ENCODE measurements at places on chromosomes 4 and X.

DNA sequence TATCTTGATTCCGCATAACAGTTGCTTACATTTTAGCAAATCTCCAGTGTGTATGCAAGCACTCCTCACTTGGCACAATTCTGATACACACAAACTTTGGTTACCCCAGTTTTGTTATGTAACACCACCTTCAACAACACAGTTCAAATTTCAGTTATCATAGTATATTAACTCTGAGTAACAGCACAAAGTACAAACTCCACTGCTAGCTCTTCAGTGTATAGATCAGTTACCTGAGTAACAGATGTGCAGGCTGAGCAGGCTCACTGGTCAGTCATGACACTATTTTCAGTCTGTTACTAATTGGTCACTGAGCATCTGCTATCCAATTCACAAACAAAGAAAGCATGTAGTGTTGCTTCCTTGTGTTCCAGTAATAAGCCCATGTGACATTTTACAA is 55.4 kb downstream of the PKD2 start:
- H3K36me3 ChIP-seq = peaks cover 25% of the 10 kb centered on the region
- H3K27me3 ChIP-seq = no peaks in the 10 kb centered on the region
- DNase-seq = no peak
- H3K4me1 ChIP-seq = no peaks in the 10 kb centered on the region

DNA sequence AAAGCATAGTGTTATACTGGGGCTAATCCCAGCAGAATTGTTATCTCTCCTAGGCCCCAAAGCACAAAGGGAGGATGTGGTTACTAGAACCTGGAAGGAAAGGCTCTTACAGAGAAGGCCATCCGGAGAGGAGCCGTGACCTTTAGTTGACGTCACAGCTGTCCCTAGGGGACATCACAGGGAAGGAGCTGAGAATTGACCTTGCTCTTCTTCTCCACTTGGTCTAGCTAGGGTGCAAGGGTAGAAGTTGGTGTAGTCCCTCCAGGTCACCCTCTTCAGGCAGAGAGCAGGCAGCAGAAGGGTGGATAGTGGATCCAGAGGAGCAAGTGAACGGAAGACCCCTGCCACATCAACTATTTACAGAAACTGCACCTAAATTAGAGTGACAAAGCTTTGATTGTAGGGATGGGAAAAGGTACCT is 22.8 kb upstream of the FGF2 start:
- H3K4me1 ChIP-seq = peaks cover 2% of the 10 kb centered on the region
- H3K27me3 ChIP-seq = no peaks in the 10 kb centered on the region
- no peak overlapping the region for H3K4me3 ChIP-seq

DNA sequence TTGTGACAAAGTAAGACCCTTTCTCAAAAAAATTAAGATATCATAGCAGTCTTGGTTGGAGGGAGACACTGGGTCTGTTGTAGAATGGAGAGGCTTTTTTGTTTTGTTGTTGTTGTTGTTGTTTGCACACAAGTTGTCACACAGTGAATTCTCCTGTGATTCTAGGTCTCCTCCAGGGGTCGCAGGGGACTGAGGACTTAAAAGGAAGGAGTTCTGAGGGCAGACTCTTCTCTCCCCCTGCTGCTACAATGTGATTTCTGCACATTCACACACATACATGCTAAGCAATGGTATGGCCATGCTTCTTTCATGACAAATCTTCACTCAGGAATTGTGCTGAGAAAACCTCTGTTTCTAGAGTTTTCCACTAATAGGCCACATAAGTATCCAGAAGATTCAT is 71.1 kb downstream of the ZNF732 start:
- no peak for DNase-seq
- no peaks in the 10 kb centered on the region for H3K27me3 ChIP-seq
- no peaks in the 10 kb centered on the region for H3K4me1 ChIP-seq
- H3K4me3 ChIP-seq = no peak overlapping the region

DNA sequence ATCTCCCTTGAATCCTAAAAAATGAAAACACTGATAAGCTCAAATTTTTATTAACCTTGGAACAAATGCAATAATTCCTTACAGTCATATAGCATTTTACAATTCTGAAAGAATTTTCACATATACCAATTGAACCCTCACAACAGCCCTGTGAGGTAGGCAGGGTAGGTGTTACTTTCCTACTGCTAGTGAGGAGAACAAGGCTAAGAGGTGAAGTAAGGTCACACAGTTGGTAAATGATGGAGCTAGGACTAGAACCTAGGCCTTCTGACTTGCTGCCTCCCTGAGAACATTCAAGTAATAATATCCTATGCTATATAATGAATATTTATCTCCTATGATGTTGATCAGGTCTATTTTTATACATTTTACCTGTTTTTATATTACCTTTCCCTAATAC is 9.7 kb downstream of the TAF9B start:
- DNase-seq = no peak
- H3K27ac ChIP-seq = no peak overlapping the region
- H3K4me3 ChIP-seq = no peak overlapping the region
